ENCODE measurements at places on chromosomes 7 and 10.

DNA sequence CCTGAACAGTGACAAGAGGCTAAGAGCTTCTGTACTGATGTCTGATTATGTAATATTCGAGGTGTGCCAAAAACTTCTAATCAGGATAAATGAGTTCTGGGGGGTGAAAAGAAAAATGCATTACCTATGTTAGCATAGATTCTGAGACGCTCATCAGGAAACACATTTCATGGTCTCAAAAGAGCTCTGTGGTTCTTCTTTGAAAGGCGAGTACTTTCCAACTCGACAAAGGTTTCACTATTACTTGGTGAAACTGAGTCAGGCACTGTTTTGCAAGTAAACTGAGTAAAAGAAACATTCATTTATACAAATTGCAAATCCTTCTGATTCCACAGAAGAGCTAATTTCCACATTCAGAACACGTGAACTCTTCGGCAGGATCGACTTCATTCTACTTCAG, 523.2 kb downstream of the GATA3 start:
- no peak for DNase-seq

- DNase-seq: no peak
Observed at GRCh38 chr10:124156524-124157260, 63.3 kb upstream of the CHST15 start.

DNA sequence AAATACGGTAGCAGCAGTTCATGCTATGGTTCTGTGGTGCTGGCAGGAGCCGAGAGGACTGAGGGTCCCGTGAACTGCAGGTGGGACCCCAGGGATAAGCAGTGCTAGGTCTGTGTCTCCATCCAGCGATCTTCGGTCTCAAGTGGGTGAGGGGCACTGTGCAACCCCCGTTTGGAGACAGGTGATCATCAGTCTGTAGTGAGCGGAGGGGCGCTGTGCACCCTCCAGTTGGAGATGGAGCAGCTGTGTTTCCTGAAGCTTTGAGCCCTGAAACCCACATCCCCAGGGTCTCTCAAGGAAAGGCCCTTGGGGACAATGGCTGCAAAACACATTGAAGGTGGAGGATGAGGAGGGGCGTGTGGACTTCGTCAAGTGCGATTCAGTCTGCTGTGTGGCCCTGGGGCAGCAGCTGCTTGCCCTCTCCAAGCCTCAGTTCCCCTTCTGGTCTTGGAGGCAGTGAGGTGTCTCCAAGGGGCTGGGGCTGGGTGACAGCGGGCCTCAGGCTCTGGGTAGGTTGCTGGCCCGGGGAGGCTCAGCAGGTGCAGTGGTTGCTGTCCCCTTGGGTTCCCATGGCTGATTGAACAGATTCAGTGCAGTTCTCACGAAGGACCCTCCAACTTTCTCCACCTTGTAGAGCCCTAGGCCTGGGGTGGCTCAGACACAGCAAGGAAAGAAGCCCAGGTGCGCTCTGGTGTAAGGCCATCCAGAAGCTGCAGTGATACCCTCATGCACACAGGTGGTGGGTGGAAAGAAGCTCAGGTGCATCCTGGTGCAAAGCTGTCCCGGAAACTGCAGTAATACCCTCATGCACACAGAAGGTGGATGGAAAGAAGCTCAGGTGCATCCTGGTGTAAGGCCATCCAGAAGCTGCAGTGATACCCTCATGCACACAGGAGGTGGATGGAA, 160.6 kb downstream of the ADARB2 start:
- no peak for DNase-seq

DNA sequence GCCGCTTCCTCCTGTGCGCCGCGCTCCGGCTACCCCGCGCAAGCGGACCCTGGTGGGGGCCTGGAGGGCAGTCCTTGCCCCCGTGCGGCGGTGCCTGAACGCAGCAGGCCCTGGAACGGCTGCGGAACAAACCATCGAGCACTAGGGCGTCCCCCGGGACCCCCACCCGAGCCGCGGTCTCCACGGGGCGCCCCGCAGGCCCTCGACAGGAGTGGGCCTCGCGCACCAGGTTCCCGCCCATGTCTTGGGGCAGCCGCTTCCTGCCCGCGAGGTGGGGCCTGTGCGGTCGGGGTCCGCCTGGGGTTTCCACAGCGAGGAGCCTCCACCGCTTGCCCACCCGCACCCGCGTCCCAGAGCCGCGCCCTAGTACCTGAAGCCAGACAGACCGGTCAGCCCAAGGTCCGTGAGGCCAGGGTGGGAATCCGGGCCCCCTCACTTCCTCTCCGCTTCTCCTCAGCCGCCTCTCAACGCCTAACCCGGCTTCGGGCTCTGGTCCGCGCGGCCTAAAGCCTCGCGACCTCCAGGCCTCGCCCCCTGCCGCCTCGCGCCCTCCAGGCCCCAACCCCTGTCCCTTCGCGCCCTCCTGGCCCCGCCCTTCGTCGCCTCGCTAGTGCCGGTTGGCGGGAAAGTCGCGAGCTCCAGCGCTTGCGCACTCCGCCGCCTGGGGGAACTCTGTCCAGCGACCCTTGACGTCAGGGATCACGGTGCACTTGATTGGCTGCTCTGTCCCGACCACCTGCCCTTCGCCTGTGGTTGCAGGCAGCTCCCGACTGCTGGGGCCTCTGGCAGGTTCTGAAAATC, 7.0 kb upstream of the GBX1 start:
- peak; percentile 73 for DNase-seq

DNA sequence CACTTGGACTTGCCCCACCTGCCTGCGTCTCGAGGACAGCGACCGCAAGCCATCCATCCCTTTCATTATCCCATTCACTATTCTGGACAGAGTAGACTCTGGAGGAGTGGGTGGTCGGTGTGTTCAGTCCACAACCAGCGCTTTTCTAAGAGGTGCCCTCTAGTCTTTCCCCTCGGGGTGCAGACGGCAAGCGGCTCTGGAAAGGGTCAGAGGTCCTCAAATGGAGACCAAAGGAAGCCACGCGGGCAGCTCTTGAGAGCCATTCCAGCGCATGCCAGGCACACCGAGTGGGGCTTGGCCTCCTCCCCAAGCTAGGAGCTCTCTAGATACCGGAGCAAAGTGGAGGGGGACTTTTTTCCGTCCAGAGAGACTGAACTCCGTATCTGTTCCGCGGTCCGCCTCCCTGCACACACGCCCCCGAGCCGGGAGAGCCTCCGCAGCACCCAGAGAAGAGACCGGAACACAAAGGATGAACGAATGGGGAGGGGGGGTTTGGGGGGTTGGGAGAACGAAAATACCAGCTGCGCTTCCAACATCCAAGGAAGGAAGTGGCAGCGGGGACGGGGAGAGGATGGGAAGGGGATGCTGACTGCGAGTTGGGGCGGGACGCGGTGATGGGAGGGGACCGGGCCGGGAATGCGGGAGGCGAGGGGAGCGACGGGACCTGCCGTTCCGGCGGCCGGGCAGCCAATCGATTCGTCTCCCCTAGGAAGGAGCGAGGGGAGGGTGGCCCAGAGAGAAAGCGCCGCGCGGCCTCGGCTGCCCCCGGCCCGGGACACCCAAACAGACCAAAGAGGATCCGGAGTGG, 515 bp downstream of the GSDME start:
- DNase-seq: no peak

GRCh38 chr10:91635401-91636400, 2.8 kb upstream of the PPP1R3C start:
- DNase-seq: peak; percentile 77

GRCh38 chr10:71598621-71599055, 120.9 kb downstream of the C10orf105 start:
- DNase-seq: no peak

DNA sequence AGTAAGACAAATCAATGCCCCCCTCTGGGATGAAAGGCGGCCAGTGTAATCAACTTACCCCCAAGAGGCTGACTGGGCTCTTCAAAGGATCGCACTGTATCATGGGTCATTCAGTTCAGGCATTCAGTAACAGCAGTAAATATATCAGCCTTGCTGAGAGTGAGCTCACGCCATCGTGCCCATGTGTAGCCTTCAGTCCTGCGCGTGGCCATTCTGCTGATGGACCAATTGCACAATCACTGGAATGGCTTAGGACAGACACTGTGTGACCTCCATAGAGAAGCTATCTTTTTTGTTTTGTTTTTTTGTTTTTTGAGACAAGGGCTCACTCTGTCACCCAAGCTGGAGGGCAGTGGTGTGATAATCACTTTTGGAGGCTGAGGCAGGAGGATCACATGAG, 9.1 kb upstream of the PRKRIP1 start:
- DNase-seq: no peak

DNA sequence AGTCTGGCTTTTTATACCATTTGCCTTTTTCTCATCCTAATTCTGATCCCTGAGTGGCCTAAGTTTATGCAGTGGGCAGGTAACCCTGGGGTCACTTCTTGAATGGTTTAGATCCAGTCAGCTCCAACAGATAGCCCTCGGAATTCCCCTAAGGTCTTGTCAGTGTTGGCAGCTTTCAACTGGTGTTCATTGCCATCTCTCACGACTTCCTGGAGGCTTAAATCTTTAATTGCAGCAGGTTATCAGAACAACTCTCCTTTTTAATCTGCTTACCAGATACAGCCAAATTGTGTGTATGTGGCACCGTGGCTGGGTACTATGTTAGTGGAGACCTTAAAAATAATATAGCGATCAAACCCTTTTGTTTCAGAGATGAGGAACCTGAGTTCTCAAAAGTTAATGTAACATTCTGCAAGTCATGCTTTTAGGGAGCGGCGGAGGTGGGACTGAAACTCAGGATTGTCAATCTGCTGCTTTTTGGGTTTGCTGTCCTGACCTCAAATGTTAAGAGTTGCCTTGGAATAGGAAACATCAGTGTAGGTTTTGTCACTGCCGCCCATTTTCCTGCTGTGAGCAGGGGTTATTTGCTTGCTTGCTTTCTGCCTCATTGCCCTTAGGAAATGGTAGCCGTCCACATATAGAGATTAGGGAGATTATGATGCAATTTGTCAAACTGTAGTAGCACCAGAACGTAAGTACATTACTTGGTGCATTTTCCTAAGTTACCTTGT, 818 bp downstream of the DLD start:
- DNase-seq: peak; percentile 91

- DNase-seq: no peak
Observed at GRCh38 chr10:88541116-88541626, 41.9 kb downstream of the RNLS start.

GRCh38 chr7:142997456-142997989, 29.4 kb downstream of the OR9A2 start:
- DNase-seq: peak; percentile 25

- DNase-seq: no peak
Observed at GRCh38 chr7:151505433-151505832, 14.3 kb downstream of the RHEB start.

- DNase-seq: no peak
Observed at GRCh38 chr7:71191771-71192170, 59.8 kb downstream of the GALNT17 start.

DNA sequence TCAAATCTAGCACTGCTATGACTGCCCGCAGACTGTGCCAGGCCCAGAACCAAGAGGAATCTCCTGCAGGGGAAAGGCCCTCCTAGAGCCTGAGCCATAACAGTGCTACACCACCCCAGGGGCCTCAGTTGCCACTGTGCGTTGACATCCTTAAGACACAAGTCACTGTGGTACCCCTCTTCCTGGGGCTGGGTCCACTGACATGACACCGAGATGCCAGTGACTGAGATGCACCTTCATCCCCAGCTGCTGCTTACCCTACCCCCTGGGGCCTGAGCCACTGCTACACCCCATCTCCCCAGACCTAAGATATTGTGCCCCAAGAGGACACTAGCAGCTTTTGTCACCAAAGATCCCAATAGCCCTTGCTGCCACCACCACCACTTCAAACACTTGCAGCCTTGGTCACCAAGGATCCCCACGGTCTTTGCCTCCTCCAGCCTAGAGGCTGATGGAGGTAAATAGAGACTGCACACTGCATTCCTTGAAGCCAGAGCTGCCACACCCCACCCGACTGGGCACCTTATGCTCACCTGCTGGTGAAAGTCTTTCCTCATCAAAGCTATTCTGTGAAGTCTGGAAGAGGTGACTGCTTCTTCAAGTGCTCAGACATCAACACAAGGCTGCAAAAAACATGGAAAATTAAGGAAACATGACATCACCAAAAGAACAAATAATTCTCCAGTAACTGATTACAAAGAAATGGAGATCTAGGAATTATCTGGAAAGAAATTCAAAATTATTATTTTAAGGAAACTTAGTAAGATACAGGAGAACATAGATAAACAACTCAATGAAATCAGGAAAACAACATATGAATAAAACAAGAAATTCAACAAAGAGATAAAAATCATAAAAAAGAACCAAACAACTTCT, 40.4 kb upstream of the SHH start:
- no peak for DNase-seq

DNA sequence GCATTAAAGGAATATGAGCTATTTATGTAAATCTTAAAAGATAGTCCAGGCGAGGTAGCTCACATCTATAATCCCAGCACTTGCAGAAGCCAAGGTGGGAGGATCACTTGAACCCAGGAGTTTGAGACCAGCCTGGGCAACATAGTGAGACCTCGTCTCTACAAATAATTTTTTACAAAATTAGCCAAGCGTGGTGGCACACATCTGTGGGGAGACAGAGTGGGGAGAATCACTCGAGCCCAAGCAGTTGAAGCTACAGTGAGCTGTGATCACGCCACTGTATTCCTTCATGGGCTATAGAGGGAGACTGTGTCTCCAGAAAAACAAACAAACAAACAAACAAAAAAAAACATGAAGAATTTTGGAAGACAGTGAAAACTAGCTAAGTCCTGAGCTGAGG, 28.4 kb downstream of the HERC4 start:
- DNase-seq: no peak

DNA sequence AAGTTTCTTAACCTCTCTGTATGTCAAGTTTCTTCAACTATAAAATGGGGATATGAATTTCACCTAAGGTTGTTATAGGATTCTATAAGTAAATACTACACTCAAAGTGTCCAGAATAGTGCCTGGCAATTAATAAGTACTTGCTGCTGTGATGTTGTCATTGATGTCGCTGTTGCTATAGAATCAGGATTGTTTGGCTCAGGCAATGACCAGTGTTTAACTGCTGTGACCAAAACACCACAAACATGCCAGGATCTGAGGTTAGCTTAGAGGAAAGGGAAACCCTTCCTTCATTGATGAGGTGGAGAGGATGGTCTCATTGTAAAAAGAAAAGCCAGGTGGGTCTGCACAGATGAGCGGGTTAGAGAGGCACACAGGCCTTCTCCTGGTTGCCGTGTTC, 223.1 kb upstream of the INHBA start:
- peak; percentile 52 for DNase-seq

- peak; percentile 37 for DNase-seq
Observed at GRCh38 chr10:96511044-96511945, 2.4 kb downstream of the TLL2 start.

DNA sequence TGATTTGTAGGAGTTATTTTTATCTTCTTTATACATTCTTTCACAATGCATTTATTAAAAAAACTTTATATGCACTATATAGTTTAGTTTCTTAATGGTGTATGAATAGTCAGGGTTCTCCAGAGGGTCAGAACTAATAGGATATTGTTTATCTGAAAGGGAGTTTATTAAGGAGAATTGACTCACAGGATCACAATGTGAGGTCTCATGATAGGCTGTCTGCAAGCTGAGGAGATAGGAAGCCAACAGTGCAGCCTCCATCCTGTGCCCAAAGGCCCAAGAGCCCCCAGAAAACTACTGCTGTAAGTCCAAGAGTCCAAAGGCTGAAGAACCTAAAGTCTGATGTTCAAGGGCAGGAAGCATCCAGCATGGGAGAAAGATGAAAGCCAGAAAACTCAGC, 192.8 kb upstream of the AHR start:
- DNase-seq: no peak
